Spinal cord (tissue), 10 donors: ENCODE measurements at places on chromosomes 1 and 21. TPM values are rescaled to one million over a fixed set of nuclear protein-coding genes. Genes with fewer than 3 reads are reported as not detected.

GRCh38 chr21:41985662-41986416 lies 24.3 kb downstream of the ZBTB21 start:
- no peak for DNase-seq
- no peak overlapping the region for H3K4me3 ChIP-seq

DNA sequence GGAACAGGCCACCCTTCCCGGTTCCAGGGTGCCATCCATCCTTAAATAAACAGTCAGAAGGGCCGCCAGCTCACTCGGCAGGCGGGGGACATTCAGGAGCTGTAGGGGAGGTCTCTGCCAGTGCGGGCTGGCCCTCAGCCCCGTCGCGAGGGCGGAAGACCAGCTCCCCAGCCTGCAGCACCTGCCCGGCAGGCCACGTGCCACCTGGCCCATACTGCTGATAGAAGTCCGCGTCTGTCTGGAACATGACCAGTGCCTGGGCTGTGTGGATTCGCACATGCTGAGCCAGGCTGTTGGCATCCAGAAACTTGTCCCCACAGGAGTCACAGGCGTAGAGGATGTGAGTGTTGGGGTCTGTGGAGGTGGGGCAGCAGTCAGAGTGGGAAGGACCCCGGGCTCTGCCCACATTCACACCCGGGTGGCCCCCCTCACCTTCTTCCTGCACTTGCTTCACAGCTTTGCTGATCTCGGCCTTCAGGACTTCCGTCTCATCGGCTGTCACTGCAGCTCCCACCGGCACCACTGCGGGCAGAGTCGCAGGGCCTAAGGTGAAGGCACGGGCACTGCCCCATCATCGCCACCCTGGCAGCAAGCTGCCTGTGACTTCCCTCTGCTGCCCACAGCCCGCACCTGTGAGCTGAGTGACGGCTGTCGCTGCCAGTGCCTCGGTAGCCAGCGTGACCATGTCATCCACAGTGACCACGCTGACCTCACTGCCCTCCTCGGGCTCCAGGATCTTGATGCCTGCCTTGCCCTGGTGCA lies 33.8 kb downstream of the ZBTB17 start:
- DNase-seq: no peak
- H3K4me3 ChIP-seq: no peak overlapping the region
- H3K27ac ChIP-seq: no peak overlapping the region
- peaks cover 95% of the 10 kb centered on the region for H3K36me3 ChIP-seq
- no peaks in the 10 kb centered on the region for H3K27me3 ChIP-seq

- H3K4me1 ChIP-seq: no peaks in the 10 kb centered on the region
- DNase-seq: no peak
- H3K27ac ChIP-seq: no peak overlapping the region
- no peak overlapping the region for H3K4me3 ChIP-seq
Measured at GRCh38 chr21:32448803-32449594, 36.5 kb downstream of the EVA1C start.

DNA sequence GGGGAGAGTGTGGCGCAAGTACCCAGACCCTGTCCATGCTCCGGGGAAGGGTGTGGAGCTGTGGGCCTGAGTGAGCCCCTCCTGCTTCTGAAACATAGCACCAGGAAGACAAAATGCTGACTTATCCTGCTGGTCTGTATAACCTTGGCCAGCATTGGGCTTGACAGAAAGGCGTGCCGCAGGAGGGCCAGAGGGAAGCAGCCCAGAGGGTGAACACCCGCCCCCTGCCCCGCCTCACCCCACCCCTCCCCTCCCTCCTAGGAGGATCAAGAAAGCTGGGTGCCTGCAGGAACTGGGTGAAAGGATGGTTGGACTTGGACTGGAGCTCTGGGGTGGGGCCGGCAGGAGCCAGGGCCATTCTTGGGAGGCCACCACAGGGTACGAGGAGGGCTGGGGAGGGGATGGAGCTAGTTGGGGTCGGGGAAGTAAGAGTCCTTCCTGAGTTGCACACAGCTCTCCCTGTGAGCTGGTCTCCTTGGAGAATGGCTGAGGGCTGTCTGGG lies 27.1 kb downstream of the PTPRF start:
- no peak for DNase-seq
- H3K4me1 ChIP-seq: peaks cover 38% of the 10 kb centered on the region
- H3K27me3 ChIP-seq: no peaks in the 10 kb centered on the region
- peaks cover 73% of the 10 kb centered on the region for H3K36me3 ChIP-seq

The FCER1G gene
- total RNA-seq: 18.5 TPM

GRCh38 chr1:6360117-6360496 lies 33.5 kb downstream of the ACOT7 start:
- H3K36me3 ChIP-seq: peaks cover 16% of the 10 kb centered on the region
- no peak overlapping the region for H3K27ac ChIP-seq
- DNase-seq: no peak
- no peak overlapping the region for H3K4me3 ChIP-seq

- no peak overlapping the region for H3K4me3 ChIP-seq
- H3K27me3 ChIP-seq: no peaks in the 10 kb centered on the region
- no peak for DNase-seq
- H3K36me3 ChIP-seq: peaks cover 45% of the 10 kb centered on the region
- no peaks in the 10 kb centered on the region for H3K4me1 ChIP-seq
- no peak overlapping the region for H3K27ac ChIP-seq
Measured at GRCh38 chr1:247322849-247323586, 8.6 kb downstream of the ZNF496 start.

The TBX19 gene
- 0.50 TPM for total RNA-seq

- H3K36me3 ChIP-seq: no peaks in the 10 kb centered on the region
- no peak overlapping the region for H3K27ac ChIP-seq
- no peak overlapping the region for H3K4me3 ChIP-seq
Measured at GRCh38 chr21:42375506-42375905, 9.2 kb upstream of the TFF1 start.

DNA sequence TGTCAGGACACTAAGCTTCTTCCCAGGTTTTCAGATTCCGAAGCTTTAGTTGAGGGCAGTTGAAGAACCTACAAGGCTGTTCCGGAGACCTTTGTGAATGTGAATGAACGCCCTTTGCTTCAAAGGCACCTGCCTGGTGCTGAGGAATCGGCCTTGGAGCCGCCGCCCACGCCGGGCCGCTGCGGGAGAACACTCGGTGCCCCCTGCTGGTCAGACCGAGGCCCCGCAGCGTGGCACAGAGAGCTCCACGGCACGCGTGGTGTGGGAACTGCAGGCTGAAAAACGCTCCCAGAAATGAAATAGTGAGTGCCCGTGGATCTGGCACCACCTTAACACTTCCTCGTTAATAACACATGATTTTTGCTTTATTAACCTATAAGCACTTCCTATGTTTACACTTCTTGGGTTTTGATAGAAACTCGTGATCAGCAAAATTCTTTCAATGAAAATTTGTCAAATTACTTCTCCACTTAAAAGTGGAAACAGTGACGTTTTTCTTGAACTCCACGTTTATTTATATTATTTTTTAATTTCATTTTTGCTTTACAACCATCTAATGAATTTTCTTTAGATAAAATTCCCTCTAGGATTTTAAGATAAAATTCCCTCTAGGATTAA lies 460.6 kb downstream of the DSCAM start:
- H3K27ac ChIP-seq: no peak overlapping the region
- H3K4me3 ChIP-seq: no peak overlapping the region
- peaks cover 3% of the 10 kb centered on the region for H3K4me1 ChIP-seq

The FCAMR gene
- 0.20 TPM for total RNA-seq
